ENCODE measurements at places on chromosomes 12 and 14.

DNA sequence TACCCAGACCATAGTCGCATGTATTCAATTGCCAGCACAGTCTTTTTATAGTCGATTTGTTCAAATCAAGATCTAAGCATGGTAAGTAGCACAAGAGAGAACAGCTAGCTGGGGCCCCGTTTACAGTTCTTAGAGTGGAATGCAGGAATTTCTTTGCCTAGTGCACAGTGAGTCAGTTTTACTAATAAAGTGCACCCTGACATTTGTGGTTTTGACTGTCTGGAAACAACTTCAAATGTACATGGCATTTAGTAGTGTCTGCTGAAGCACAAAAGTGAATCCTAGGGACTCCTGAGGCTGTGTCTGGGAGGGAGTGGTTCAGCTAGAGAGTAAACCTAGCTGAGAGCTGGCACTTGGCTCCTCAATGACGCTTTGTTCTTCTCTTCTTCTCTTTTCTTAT is 64.9 kb downstream of the TMX1 start:
- no peak for DNase-seq

DNA sequence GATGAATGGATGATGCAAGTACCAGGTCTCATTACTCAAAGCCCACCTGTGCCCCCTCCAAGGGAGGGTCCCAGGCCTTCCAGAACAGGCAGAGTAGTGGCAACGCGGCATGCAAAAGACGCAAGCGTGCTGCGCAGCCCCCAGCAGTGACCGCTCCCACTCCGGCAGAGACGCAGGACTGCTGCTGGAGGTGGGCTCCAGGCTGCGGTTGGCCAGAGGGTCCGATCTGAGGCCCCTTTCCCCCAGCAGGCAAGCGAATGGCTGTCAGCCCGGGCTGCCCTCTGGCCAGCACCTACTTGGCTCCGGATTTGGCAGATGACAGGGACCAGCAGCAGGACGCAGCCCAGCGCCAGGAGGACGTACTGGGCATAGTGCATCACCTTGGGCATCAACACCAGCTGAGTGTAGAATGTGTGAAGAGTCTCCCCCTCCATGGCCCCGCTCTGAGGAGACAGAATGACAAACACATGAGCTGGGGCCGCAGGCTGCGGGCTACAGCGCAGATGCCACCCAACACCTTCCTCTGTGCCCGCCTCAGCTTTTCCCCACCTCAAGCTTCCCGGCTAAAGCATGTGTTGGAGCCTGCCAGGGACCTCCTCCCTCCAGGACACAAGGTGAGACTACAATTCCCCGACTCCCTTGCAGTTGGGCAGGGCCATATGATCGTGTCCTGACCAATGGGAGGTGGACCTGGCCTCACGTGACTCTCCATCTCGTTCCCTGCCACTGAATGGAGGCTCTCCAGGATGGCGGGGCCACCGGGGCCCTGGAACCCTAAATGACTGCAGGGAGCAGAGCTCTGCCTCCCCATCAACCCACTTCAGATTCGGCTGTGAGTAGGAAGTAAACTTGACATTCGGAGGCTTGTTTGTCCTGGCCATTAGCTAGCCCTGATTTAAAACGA is 77.4 kb downstream of the SCARB1 start:
- peak; percentile 82 for DNase-seq

- no peak for DNase-seq
Measured at GRCh38 chr12:21144309-21144708, 13.3 kb downstream of the SLCO1B1 start.

DNA sequence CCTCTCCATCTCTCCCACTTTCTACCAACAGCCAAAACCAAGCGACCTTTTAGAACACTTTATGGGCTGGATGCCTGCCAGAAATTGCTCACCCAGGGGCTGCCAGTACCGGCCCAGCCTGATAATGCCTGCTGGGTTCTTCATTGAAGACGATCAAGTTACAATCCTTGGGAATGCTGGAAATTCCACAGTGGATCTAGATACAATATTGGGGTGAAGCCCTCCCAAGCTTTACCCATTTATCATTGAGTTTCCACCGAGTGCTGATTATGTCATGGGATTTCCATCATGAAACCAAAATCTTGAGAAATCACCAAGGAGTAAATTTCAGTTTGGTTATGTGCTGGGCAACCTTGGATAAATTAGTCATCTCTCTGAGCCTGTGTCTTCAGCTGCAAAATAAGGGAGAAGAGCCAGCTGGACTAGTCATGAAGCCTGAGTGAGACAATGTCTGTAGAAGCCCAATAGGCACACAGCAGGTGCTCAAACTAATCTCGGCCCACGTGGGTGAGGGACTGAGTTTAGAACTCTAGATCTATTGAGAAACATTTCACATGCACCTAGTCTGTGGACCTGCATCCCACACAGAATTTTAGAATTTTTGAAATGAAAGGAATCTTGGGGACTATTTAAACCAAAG is 75.5 kb upstream of the CLMN start:
- no peak for DNase-seq

DNA sequence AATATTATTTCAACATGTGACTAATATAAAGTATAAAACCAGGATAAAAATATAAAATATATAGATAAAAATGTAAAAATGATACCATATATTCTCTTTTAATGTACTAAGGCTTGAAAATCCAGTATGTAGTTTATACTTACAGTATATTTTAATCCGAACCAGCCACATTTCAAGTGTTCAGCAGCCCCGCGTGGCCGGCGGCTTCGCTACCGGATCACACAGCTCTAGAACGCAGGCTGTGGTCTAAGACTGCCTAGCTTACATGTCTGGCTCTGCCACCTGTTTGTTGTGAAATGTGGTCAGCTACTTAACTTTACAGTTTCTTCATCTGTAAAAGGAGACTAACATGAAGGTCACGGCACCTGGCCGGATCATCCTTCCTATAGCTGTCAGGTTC is 189.7 kb upstream of the TBX3 start:
- no peak for DNase-seq

GRCh38 chr12:109130297-109131153 is 14.1 kb downstream of the ACACB start:
- DNase-seq = no peak

GRCh38 chr12:4975574-4975973 is 65.9 kb downstream of the KCNA1 start:
- no peak for DNase-seq

- DNase-seq = no peak
Measured at GRCh38 chr14:89429199-89430181, 12.5 kb upstream of the FOXN3 start.

GRCh38 chr14:101006008-101006407 is 102.5 kb upstream of the RTL1 start:
- DNase-seq = no peak

DNA sequence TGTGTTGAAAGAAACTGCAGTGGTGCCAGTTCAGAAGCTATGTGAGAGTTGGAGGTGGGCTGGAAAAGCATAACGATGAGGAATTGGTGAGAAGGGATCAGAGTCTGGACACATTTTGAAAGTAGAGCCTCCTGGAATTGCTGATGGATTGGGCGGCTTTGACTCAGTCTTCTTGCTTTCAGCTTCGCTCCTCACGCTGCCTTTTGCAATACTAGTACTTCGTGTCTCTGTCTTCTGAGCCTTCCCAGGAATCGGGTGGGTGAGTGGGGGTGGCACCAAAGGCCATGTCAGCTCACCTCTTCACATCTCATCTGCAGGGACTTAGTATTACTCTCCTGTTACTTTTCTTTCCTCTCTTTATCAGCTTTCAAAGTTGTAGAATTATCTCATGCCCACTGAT is 101.6 kb upstream of the RFX4 start:
- DNase-seq = no peak

GRCh38 chr12:39116861-39117260 is 211.5 kb upstream of the CPNE8 start:
- no peak for DNase-seq

Data from NCI-H187 treated with DMSO at 0.1 percent for 48 hours (cell line).